Fibroblast of skin of left biceps (primary cell): ENCODE measurements at places on chromosomes 12 and 14.

DNA sequence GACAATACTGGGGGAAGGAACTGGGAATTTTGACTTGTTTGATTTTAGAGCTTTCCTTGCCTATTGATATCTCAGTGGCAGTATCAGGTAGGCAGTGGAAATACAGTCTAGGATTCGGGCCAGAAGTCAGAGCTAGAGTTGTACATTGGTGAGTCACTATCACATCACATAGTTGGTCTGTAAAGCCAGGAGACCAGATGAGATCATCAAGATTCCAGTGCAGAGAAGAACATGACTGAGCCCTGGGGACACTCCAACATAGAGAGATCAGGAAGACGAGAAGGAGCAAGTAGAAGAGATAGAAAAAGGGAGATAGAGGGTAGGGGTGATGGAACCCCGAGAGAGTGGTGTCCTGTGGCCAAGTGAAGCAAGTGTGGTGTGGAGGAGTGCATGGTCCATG, 46.6 kb upstream of the NR1H4 start:
- DNase-seq = no peak

DNA sequence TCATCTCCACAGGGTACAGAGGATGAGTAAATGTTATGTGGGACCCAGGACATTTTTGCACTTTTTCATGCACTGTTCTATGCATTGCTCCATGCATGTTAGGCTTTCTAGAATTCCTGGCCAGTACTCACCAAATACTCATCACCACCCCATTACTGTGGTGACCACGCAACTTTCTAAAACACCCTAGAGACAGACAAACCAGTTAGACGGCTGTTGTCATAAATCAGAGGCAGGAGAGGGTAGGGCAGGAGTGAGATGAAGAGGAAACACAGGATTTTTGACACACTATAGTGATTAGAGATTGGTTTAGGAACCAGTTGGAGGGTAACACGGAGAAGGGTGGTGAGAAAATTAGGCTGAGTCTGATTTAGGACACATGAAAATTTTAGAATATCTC, 59.3 kb downstream of the IFNG start:
- no peak for DNase-seq

GRCh38 chr12:90126125-90126524, 417.5 kb upstream of the ATP2B1 start:
- DNase-seq = no peak

DNA sequence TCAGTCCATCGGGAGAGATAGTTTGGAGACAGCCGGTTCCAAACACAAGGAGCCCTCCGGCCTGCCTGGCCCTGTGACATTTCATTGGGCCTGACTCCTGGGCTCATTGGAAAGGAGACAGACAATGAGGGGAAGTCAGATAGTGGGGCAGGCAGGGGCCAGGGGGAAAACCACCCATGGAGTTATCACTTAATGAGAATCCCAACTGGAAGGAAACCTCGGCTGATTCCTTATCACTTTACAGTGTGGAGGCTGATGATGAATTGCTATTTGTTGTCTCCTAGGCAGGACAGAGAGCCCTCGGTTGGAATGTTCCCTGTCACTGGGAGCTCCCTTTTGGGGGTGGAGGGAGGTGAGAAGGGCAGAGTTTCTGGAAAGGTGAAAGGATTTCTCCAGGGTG, 44.4 kb downstream of the TBX5 start:
- DNase-seq = no peak

- DNase-seq = peak; percentile 71
Measured at GRCh38 chr12:90090929-90091651, 382.5 kb upstream of the ATP2B1 start.

- DNase-seq = no peak
Measured at GRCh38 chr12:57367121-57367520, 63.7 kb downstream of the R3HDM2 start.

DNA sequence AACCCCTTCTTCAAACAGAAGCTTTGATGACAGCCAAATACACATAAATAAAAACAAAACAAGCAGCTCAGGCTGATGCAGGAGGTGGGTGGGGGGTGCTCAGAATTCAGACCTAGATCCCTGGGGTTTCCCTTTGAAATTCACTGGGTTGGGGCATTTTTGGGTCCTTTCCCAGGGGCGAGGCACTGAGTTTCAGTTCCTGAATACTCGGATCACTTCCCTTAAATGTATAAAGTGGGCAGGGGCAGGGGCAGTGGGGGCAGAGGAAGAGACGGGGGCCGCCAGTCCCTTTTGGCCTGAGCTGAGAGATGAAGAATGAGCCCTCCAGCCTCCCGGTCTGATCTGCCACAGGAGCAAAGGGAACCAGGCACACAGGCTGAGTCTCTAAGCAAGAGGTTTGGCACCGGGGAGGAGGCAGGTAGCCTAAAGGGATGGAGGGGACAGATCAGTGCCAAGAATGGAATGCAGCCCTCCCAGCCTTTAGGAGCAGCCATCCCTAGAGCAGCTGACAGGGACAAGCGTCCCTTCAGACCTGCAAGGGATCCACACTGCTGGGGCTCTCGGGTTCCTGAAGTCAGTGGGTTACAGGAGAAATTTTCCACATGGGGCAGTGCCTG, 20.3 kb downstream of the KDM2B start:
- DNase-seq = no peak

- no peak for DNase-seq
Measured at GRCh38 chr12:86530996-86531655, 274.9 kb upstream of the MGAT4C start.

- no peak for DNase-seq
Measured at GRCh38 chr14:50970886-50971781, 26.9 kb upstream of the PYGL start.

DNA sequence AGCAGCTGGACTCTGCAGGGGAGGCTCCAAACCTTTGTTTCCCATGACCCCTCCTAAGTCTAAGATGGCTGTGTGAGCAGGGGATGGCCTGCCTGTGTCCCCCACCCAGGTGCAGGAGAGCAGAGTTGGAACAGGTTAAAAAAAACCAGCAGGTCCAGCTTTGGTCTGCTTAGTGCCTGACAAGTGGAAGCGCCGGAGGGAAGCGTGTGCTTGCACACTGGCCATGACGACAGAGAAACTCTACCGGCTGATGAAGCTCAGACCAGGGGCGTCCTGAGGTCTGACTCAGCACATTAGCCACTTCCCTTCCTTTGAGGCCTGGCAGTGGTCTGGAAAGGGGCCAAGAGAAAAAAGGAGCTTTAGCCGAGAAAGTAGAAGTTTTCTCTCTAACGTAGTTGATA, 280.1 kb downstream of the VRK1 start:
- DNase-seq = peak; percentile 71

DNA sequence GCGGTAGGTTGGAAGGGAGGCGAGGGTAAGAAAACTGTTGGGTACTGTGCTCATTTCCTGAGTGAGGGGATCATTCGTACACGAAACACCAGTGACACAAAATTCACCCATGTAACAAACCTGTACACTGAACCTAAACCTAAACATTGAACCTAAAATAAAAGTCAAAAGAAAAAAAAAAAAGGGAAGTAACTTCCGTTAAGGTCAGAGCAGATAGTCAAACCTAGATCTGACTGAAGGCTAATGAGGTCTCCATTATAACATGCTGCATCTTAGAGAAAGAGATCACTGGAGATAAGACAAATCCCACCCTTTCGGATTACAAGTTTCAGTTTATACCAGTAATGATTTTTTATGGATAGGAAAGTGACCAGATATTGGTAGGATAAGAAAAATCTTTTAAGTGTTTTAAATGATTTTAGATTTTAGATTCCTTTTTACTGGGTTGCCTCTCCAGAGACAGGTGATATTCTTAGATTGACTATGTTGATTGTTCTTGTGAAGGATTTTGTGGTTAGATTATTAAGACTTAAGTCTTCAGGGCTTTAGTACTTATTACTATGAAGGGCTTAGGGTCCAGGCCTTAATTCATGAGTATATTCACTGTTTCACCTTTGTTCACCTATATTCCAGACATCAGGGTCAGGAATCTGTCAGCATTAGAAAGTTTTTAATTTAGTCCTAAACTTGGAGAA, 11.2 kb upstream of the NCKAP1L start:
- DNase-seq = no peak

DNA sequence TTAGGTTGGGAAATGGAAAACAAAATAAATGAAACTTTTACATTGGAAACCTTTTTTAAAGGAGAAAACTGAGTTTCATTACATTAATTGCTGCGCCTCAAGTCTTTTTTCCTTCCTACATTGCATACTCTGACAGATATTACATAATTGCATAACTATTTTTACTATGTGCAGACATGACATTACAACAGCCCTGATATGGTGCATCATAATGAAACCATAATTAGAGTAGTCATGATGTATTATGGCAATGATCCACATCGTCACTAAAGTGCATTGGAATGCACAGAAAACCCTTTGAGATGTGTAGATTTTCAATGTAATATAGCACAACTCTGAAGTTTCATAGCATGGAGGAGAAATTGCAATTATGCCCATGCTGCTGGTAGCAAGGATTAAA, 217.8 kb upstream of the NPAS3 start:
- DNase-seq = no peak

DNA sequence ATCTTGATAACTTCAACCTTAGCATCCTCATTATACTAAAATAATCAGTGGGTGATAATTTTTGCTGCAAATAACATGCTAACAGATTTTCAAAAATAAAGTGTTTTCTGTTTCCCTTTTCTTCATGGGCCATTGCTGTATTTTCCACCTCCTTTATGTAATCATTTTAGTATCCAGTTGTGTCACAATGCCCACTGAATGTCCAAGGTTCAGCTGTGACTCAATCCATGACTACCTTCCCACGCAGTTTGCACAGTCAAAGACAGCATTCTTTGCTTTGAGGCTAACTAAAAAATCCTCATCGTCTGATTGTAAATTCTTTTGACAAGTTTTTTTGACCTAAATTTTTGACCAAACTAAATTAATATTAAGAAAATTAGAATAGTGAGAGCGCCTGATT, 474.1 kb downstream of the FLRT2 start:
- no peak for DNase-seq

- no peak for DNase-seq
Measured at GRCh38 chr14:52922656-52923055, 28.2 kb downstream of the FERMT2 start.

- DNase-seq = no peak
Measured at GRCh38 chr12:49098035-49098451, 3.4 kb upstream of the DHH start.

DNA sequence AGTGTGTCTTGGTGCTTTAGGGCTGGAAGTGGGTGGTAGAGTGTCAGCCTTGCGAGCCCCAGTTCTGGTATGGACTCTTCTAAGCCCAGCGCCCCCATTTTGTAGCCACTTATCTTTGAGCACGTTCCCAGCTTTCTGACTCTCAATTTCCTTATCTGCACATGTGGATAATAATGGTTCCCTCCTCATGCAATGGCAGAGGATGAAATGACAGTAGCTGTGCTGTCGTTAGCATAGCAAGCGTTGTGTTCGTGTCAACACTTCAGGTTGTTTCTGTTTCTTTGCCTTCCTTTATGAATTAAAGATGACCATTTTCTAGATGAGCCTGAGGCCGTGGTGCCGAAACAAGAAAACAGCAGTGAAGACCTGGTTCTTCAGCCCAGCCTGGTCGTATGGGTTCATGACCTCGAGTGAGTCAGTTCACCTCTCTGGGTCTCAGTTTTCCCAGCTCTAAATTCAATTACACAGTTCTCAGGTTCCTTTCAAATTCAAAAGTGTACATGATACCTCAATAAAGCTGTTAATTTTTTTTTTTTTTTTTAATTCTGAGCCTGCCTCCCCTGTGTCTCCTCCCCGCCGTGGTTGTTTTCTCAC, 233.0 kb downstream of the SLC41A2 start:
- no peak for DNase-seq

DNA sequence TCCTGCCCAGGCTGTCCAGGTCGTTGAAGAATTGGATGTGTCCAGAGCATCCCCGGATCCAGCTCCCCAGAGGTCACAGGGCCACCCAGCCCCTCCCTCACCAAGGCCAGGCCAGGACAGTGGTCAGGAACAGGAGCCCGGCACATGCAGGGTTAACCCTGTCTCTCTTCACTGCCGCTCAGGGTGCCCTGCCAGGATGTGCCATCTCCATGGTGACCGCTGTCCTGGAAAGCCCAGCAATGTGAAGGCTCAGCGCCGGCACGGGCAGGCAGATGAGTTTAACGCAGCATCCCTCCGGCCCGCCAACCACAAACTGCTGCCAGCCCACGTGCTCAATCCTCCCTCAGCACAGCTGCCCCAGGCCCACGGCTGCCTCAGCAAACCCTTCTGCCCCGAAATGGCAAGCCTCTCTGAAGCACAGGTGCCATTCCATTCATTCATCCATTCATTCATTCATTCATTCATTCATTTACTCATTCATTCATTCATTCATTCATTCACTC, 4.4 kb downstream of the TMEM179 start:
- no peak for DNase-seq

GRCh38 chr12:45439039-45439438, 223.1 kb downstream of the ANO6 start:
- DNase-seq = no peak

- DNase-seq = no peak
Measured at GRCh38 chr14:101251812-101252442, 309.4 kb upstream of the DIO3 start.

GRCh38 chr14:92383805-92384204, 60.8 kb downstream of the SLC24A4 start:
- no peak for DNase-seq

DNA sequence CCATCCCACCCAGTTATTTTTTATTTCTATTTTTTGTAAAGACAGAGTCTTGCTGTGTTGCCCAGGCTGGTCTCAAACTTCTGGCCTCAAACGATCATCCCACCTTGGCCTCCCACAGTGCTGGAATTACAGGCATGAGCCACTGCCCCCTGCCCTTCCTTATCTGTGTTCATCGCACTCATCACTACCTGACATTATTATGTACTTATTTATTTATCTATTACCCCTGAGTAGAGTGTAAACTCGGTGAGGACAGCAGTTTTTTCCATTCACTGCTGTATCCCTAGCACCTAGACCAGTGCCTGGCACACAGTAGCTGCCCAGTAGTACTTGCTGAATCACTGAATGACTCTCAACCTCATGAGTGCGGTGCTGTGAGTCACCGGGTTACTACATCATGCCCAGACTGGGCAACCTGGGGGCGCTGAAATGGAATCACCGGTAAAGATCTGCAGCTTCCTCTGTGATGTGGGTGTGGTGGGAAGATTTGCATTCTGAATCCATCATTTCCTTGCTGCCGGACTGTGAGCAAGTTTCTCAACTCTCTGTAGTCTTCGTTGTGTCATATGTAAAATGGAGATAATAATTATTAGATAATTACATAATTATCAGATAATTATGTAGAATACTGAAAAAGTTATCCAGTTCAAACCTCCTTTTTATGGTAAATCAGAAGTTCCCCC, 81.9 kb upstream of the USP44 start:
- DNase-seq = no peak

DNA sequence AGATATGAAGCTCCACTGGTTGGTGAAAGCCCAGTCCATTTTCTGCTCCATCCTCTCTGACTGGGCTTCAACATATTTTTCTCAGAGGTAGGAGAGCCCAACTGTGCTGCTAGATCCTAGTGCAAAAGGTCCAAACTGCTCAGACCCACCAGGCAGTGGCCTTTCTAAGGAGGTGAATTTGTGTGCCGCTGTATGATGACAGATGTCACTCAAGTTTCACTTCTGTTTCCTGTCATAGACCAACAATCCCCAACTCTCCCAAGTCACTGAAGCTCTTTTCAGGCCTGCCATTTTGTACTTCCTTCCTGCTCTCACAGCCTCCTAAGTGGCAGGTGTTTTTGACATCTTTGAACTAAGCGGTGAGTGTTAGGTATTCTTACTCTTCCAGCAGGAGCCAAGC, 16.4 kb upstream of the RNASE4 start:
- no peak for DNase-seq
